Aorta (tissue), 5 donors: ENCODE measurements at places on chromosomes 5 and 9. TPM values are rescaled to one million over a fixed set of nuclear protein-coding genes. Genes with fewer than 3 reads are reported as not detected.

GRCh38 chr9:91954841-91955471 lies 4.9 kb upstream of the ROR2 start:
- H3K36me3 ChIP-seq: no peaks in the 10 kb centered on the region
- no peaks in the 10 kb centered on the region for H3K4me1 ChIP-seq
- no peak overlapping the region for H3K27ac ChIP-seq
- no peaks in the 10 kb centered on the region for H3K27me3 ChIP-seq

DNA sequence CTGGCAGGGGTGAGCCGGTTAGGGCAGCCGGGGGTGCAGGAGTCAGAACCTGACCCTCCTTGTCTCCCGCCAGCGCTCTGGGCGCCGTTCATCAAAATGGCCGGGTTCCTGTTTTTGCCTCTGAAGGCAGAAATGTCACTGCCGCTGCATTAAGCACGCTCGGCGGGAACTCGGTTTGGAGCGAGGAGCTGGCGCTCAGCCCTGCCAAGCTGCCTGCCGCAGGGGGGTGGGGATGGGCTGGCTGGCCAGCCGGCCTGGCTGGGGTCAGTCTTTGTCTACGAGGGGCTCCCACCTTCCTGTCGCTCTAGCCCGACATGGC lies 63.7 kb downstream of the CXXC5 start:
- no peak overlapping the region for H3K4me3 ChIP-seq
- H3K27ac ChIP-seq: no peak overlapping the region
- H3K36me3 ChIP-seq: no peaks in the 10 kb centered on the region
- DNase-seq: peak; percentile 81
- no peaks in the 10 kb centered on the region for H3K4me1 ChIP-seq

DNA sequence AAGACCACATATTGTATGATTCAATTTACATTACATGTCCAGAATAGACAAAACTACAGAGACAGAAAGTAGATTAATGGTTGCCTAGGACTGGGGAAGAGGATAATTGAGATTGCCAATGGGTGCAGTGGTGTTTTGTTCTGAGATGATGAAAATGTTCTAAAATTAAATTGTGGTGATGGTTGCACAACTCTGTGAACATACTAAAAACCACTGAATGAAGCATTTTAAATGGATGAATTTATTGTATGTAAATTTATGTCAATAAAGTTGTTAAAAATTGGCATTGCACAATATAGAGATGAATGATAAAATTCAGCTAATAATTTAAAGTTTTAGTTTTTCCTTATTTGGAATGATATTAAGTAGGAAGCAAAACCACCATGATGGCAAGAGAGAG lies 109.5 kb upstream of the NR4A3 start:
- no peaks in the 10 kb centered on the region for H3K36me3 ChIP-seq
- no peaks in the 10 kb centered on the region for H3K4me1 ChIP-seq
- H3K4me3 ChIP-seq: no peak overlapping the region
- DNase-seq: no peak

GRCh38 chr9:96209407-96210271 lies 92.3 kb downstream of the HSD17B3 start:
- no peaks in the 10 kb centered on the region for H3K27me3 ChIP-seq
- H3K4me3 ChIP-seq: no peak overlapping the region
- H3K27ac ChIP-seq: no peak overlapping the region
- no peaks in the 10 kb centered on the region for H3K4me1 ChIP-seq

DNA sequence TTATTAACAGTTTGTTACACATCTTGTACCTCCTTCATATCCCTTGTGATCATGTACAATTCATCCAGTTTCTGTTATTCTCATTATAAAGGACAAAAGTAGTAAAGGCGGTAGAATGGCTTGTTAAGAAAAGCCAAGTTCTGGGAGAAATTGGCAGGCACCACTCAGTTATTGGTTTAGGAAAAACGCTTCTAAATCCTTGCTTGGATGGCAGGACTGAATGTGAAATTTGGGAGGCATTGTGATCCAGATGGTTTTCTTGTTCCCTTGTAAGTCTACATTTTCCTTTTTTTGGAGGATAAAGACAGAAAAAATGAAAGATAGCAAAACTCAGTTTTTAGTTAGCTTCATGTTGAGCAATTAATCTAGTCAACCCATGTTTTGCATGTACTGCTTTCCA lies 130.2 kb downstream of the MAT2B start:
- no peaks in the 10 kb centered on the region for H3K27me3 ChIP-seq
- DNase-seq: no peak
- no peak overlapping the region for H3K27ac ChIP-seq
- no peaks in the 10 kb centered on the region for H3K4me1 ChIP-seq
- no peaks in the 10 kb centered on the region for H3K36me3 ChIP-seq
- no peak overlapping the region for H3K4me3 ChIP-seq

GRCh38 chr5:62341783-62342475 lies 35.9 kb downstream of the KIF2A start:
- H3K36me3 ChIP-seq: no peaks in the 10 kb centered on the region
- H3K4me1 ChIP-seq: no peaks in the 10 kb centered on the region
- no peaks in the 10 kb centered on the region for H3K27me3 ChIP-seq

- no peak for DNase-seq
- H3K4me1 ChIP-seq: no peaks in the 10 kb centered on the region
- no peaks in the 10 kb centered on the region for H3K36me3 ChIP-seq
- no peak overlapping the region for H3K4me3 ChIP-seq
- no peaks in the 10 kb centered on the region for H3K27me3 ChIP-seq
- no peak overlapping the region for H3K27ac ChIP-seq
These were observed 50.1 kb downstream of the NUDT12 start for GRCh38 chr5:103512500-103512899.

DNA sequence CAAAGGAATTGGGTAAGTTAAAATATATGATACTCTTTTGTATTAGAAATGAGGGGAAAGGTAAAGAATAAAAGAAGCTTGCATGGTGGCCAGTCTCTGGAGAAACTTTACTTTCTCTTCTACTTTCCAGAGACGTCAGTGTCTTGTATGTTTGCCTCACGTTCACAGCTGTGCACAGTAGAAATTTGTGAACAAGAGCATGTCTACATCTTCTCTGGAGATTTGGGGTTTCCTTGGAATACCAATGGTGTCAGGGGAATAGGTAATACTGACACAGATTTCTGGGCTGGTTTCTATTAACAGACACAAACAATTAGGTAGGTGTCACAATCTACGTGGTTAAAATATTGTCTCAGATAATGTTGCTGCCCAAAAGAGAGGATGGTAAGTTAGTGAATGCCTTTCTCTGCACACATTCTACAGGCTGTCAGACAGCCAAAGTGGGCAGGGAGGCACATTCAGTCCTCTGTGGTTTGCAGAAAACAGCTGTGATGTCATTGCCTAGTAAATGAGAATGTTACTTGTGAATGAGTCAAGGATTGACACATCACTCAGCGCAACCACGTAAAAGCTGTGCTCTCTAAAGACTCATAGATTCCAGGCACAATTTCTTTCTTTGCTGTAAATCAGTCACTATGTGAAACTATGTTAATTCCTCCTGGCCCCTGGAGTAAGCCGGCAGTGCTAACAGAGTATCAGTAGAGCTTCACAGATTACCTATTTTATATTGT lies 397.1 kb downstream of the MAN2A1 start:
- no peak overlapping the region for H3K4me3 ChIP-seq
- peaks cover 6% of the 10 kb centered on the region for H3K4me1 ChIP-seq
- peak; percentile 36 for DNase-seq
- H3K27ac ChIP-seq: no peak overlapping the region
- no peaks in the 10 kb centered on the region for H3K27me3 ChIP-seq

DNA sequence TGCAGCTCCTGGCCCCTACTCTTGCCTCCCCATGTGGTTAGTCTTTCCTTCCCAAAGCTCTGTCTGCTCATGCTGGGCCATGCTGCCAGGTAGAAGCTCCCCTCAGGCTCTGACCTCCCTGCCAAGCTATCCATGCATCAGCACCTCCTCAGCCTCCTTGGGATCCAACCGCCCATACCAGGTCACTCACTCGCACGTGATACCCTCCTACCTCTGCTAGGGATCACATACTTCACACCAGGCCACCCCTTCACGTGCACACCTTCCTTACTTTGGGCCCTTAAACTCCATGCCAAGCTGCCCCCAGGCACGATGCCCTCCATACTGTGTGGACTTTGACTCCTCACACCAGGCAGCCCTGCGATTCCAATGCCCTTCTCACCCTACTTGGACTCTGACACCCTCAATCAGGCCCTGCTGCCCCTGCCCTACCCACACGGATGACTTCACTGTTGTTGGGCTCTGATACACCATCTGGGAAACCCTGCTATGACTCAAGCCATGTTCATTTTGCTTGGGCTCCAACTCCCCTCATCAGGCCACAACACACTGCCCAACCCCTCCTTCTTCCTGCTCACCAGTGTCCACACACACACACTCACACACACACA lies 34.1 kb downstream of the ZNF483 start:
- no peaks in the 10 kb centered on the region for H3K27me3 ChIP-seq
- no peak overlapping the region for H3K27ac ChIP-seq
- no peak overlapping the region for H3K4me3 ChIP-seq
- no peaks in the 10 kb centered on the region for H3K4me1 ChIP-seq
- no peaks in the 10 kb centered on the region for H3K36me3 ChIP-seq

- H3K36me3 ChIP-seq: no peaks in the 10 kb centered on the region
- H3K27me3 ChIP-seq: no peaks in the 10 kb centered on the region
- no peak overlapping the region for H3K27ac ChIP-seq
- H3K4me3 ChIP-seq: no peak overlapping the region
- no peak for DNase-seq
- H3K4me1 ChIP-seq: no peaks in the 10 kb centered on the region
These were observed 23.1 kb upstream of the ACOT12 start for GRCh38 chr5:81417052-81417451.

GRCh38 chr5:10319202-10319851 lies 11.6 kb upstream of the CMBL start:
- no peak overlapping the region for H3K27ac ChIP-seq
- H3K4me3 ChIP-seq: no peak overlapping the region
- H3K36me3 ChIP-seq: no peaks in the 10 kb centered on the region
- no peak for DNase-seq
- no peaks in the 10 kb centered on the region for H3K4me1 ChIP-seq

DNA sequence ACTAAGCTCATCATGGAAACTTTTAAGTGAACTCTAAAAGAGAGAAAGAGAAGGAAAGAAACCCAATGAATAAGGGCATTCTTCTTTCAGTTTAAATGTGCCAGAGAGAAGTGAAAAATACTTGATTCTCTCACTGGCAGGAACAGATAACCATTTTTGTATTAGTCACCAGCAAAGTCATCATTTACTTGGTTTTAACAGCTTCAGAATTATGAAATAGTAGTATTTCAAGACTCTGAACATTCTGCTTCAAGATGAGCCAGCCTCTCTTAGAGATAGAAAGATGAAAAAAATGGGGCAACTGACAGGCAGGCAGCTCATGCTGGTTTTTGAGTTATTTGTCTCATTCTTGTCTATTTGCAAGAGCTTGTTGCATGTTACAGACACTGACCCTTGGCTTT lies 103.5 kb downstream of the GCNT1 start:
- no peaks in the 10 kb centered on the region for H3K36me3 ChIP-seq
- peaks cover 1% of the 10 kb centered on the region for H3K4me1 ChIP-seq
- no peaks in the 10 kb centered on the region for H3K27me3 ChIP-seq
- H3K27ac ChIP-seq: no peak overlapping the region

DNA sequence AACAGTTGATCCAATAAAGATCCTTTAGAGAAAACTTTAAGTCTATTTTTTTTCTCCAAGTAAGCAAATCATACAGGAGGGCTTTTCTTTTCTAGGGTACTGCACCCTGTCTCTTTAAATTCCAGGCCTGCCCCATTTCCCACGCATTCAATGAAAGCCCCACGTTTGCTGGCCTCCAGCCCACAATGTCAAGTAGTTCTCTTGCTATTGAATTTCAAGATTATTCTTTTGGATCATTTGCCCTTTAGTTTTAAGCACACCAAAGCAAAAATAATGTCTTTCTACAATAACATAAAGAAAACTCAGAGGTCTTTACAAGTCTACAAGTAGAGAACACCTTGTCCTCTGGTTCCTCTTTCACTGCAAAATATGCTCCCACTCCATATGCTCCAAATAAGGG lies 15.6 kb downstream of the MLLT3 start:
- no peaks in the 10 kb centered on the region for H3K27me3 ChIP-seq
- H3K4me1 ChIP-seq: no peaks in the 10 kb centered on the region
- H3K36me3 ChIP-seq: no peaks in the 10 kb centered on the region
- DNase-seq: no peak

DNA sequence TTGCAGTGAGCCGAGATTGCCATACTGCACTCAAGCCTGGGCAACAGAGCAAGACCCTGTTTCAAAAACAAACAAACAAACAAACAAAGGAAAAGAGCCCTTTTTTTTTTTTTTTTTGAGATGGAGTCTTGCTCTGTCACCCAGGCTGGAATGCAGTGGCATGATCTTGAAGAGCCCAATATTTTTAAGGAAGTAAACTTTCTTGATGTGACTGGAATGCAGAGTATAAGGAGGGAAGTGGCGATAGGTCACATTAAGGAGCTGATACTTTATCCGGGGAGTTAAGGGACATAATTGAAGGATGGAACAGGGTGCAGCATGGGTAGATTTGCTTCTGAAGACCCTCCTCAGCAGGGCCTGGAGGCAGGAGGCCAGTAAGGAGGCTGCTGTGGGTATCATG lies 13.0 kb downstream of the NAIF1 start:
- no peaks in the 10 kb centered on the region for H3K27me3 ChIP-seq
- H3K4me1 ChIP-seq: no peaks in the 10 kb centered on the region
- no peak for DNase-seq
- H3K36me3 ChIP-seq: no peaks in the 10 kb centered on the region
- H3K27ac ChIP-seq: no peak overlapping the region

Gene SPATA31E1
- total RNA-seq: not detected

Gene NSG2
- not detected for total RNA-seq

Gene STARD4
- total RNA-seq: 16.8 TPM

Gene PDGFRB
- total RNA-seq: 360 TPM

Gene KLF9
- 122 TPM for total RNA-seq

Gene CENPH
- 2.2 TPM for total RNA-seq

Gene VCAN
- 513 TPM for total RNA-seq

Gene GABRG2
- not detected for total RNA-seq

Gene SV2C
- total RNA-seq: not detected

Gene LCN6
- 24.2 TPM for total RNA-seq
